ENCODE measurements at places on chromosomes 6 and 20.

- no peak for DNase-seq
Measured at GRCh38 chr20:60108397-60108796, 150.2 kb downstream of the CDH26 start.

DNA sequence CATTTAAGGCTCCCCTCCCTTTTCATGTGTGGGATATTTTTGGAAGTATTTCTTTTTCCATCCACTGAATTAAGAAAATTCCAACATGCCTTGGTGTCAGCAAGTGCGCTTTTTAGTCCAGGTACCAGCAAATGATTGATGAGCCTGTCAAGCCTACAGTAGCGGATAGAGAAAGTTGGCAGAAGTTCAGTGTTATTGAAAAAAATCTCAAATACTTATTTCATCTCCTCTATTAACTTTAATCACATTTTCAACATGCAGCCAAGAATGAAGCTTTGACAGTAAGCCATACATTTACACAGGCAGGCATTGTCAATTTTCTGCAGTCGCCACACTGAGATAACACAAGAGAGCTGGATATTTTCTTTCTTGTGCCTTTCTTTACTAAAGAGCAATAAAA lies 50.4 kb downstream of the BLOC1S5 start:
- no peak for DNase-seq

- peak; percentile 57 for DNase-seq
Measured at GRCh38 chr6:78850621-78851020, 16.7 kb upstream of the IRAK1BP1 start.

GRCh38 chr6:107413966-107414645 lies 45.3 kb downstream of the PDSS2 start:
- no peak for DNase-seq

DNA sequence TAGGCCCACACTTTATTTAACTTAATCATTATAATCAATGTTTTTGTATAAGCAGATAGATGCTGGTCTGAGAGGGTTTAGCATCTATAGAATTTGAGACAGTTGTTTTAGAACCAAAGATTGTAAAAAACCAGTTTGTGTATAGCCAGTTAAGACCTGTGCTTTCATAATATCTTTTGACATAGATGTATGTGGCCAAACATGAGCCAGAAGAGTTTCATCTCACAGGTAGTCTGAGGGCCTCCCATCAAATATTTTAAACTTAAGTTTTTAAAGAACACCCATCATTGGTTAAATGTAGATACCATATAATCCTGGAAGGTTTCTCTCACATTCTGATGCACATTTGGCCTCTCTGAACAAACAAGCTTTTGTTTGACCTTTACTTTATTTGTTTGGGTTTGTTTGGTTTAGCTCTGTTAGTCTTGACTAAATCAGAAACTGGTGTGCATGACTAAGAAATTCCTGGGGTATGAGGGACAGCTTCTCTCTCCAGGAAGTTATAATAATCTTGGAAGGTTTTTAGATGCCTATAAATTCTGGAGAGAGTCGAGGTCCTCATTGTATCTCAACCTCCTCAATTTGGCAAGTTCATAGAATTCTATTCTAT lies 58.0 kb upstream of the TMEM200A start:
- peak; percentile 84 for DNase-seq

GRCh38 chr6:42099340-42100028 lies 42.9 kb downstream of the C6orf132 start:
- peak; percentile 73 for DNase-seq
